HFFc6 (cell line): ENCODE measurements at places on chromosomes 3 and 15.
A peak's percentile ranks its signal among the peaks of the same experiment; 100 is the strongest.

DNA sequence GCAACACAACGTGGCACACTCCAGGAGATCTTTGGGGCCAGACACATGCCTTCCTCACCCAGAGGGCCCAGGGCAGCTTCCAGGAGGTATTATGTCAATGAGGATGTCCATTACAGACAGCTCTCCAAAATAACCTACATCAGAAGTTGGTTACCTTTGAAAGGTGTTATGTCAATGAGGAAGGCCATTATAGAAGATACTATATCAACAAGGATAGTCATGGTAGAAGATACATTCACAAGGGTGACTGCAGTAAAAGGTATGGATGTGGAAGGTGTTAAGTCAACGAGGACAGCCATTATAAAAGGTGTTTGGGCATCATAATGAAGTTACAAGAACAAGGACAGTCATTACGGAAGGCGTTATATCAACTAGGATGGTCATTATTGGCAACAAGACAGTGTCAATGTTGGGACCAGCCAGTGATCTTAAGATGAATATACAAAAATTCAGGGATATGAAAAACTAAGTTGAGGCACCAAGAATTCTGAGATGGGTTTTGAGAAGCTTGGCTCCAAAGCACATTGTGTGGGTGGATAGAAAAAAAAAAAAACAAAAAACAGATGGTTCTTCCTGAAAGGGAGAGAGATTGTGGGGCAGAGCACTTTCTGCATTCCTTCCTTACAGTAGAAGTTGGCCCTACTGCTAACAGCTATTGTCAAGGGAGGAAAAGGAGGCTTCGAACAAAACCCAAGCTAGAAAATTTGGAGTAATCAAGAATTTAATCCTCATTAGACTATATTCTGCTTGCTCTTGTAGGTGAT is 11.2 kb downstream of the CDCP1 start:
- peaks cover 74% of the 10 kb centered on the region for H3K4me1 ChIP-seq
- H3K4me3 ChIP-seq, result no peak overlapping the region
- no peak for DNase-seq
- no peaks in the 10 kb centered on the region; the same call in none of the 2 replicates for H3K27me3 ChIP-seq

- no peak overlapping the region for H3K27ac ChIP-seq
- H3K27me3 ChIP-seq, result no peaks in the 10 kb centered on the region
- H3K4me1 ChIP-seq, result no peaks in the 10 kb centered on the region
- DNase-seq, result no peak
These were observed 20.9 kb downstream of the TP63 start for GRCh38 chr3:189652042-189652441.

- no peak overlapping the region for H3K27ac ChIP-seq
- H3K27me3 ChIP-seq, result peaks cover 13% of the 10 kb centered on the region
- peaks cover 23% of the 10 kb centered on the region for H3K4me1 ChIP-seq
- DNase-seq, result peak; percentile 57
- no peaks in the 10 kb centered on the region for H3K36me3 ChIP-seq
- H3K4me3 ChIP-seq, result no peak overlapping the region
These were observed 28.4 kb downstream of the TMEM40 start for GRCh38 chr3:12730506-12731242.

- H3K4me1 ChIP-seq, result no peaks in the 10 kb centered on the region
- H3K27ac ChIP-seq, result no peak overlapping the region
- peaks cover 6% of the 10 kb centered on the region for H3K36me3 ChIP-seq
- no peak overlapping the region for H3K4me3 ChIP-seq
- DNase-seq, result no peak
These were observed 276.3 kb downstream of the THSD4 start for GRCh38 chr15:71391421-71392088.

DNA sequence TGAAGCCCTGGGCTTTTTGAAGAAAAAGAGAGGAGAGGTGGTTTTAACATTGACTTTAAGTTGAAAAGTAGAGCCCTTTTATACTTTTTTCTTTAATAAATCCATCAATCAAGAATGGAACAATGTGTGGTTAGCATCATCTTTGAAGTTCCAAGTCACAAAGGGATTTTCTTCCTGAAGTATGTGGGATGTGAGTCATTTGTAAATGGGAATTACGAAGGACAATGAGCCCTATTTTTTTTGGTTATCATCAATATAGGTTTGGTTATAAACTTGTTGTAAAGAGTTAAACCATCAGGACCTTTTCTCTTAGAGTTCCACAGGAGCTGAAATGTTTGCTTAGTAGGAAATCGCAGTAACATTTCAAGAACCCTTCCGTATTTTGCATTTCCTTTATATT is 38.3 kb downstream of the PIK3CA start:
- no peaks in the 10 kb centered on the region for H3K27me3 ChIP-seq
- H3K27ac ChIP-seq, result no peak overlapping the region
- H3K36me3 ChIP-seq, result no peaks in the 10 kb centered on the region
- H3K4me1 ChIP-seq, result peaks cover 16% of the 10 kb centered on the region
- no peak overlapping the region for H3K4me3 ChIP-seq

- H3K4me1 ChIP-seq, result peaks cover 8% of the 10 kb centered on the region
- no peak overlapping the region for H3K4me3 ChIP-seq
- H3K27me3 ChIP-seq, result peaks cover 14% of the 10 kb centered on the region
- no peaks in the 10 kb centered on the region for H3K36me3 ChIP-seq
- no peak overlapping the region for H3K27ac ChIP-seq
These were observed 64.8 kb downstream of the TRIM71 start for GRCh38 chr3:32882603-32883025.

DNA sequence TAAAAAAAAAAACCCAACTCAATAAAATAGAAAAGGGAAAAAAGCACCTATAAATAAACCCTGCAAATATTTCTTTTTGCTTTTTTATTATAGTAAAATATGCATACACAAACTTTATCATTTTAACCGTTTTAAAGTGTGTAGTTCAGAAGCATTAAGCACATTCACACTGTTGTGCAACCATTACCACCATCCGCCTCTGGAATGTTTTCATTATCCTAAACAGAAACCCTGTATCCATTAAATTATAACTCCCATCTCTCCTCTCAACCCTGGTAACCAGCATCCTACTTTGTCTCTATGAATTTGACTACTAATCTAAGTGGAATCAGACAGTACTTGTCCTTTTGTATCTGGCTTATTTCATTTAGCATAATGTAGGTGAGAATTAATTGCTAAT is 15.0 kb downstream of the CDCP1 start:
- H3K4me3 ChIP-seq, result no peak overlapping the region
- H3K36me3 ChIP-seq, result peaks cover 7% of the 10 kb centered on the region
- no peak for DNase-seq
- peaks cover 86% of the 10 kb centered on the region for H3K4me1 ChIP-seq

- DNase-seq, result peak; percentile 31
- H3K27ac ChIP-seq, result no peak overlapping the region
- H3K4me1 ChIP-seq, result peaks cover 49% of the 10 kb centered on the region
- H3K4me3 ChIP-seq, result no peak overlapping the region
- no peaks in the 10 kb centered on the region for H3K27me3 ChIP-seq
These were observed 20.1 kb upstream of the BCL6 start for GRCh38 chr3:187765342-187765741.

DNA sequence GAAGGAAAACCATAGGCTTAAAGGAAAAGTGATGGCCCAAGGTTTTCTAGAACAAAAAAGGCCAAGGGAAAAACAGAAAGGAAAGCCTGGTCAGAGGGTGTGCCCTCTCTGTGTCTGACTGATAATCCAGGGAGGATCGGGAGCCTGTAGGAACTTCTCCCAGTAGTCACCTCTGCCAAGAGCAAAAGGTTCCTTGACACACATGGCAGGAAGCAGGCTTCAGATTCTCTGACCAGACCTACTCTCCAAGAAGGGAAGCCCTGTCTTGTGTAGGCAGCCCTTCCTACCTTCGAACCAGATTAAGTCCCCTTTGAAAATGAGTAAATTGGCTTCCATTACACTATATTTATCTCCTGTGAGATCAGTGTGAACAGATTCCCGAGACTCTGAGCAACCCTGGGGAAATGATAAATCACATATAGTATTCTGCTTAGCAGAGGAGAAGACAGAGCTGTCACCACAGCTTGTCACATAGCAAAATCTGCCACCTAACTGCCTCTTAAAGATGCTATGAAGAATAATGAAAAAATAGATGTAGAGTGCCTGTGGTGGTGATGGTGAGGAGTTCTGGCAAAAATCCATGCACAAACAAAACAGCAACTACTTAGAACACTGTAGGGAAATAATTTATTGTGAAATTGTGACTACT is 38.8 kb downstream of the PARP14 start:
- H3K36me3 ChIP-seq, result peaks cover 23% of the 10 kb centered on the region
- H3K4me3 ChIP-seq, result no peak overlapping the region
- DNase-seq, result no peak
- H3K4me1 ChIP-seq, result no peaks in the 10 kb centered on the region
- no peaks in the 10 kb centered on the region; the same call in 1 of the 2 replicates for H3K27me3 ChIP-seq

- no peaks in the 10 kb centered on the region for H3K4me1 ChIP-seq
- H3K4me3 ChIP-seq, result no peak overlapping the region
- peaks cover 41% of the 10 kb centered on the region for H3K27me3 ChIP-seq
- H3K36me3 ChIP-seq, result no peaks in the 10 kb centered on the region
- DNase-seq, result no peak
- H3K27ac ChIP-seq, result no peak overlapping the region
These were observed 102.4 kb upstream of the PRR23E start for GRCh38 chr3:127090218-127091160.
